ENCODE measurements at places on chromosomes 16 and 17. TPM values are rescaled to one million over a fixed set of nuclear protein-coding genes. Genes with fewer than 3 reads are reported as not detected.

The TBX21 gene
- total RNA-seq: 58.2 TPM

The METTL26 gene
- 117 TPM for total RNA-seq

The OSGIN1 gene
- 0.40 TPM for total RNA-seq

The RNF112 gene
- total RNA-seq: 0.86 TPM

The KIFC3 gene
- 1.3 TPM for total RNA-seq

The CDK3 gene
- 2.9 TPM for total RNA-seq

The HNF1B gene
- not detected for total RNA-seq

The TVP23A gene
- not detected for total RNA-seq

The NOG gene
- total RNA-seq: 0.12 TPM

The PMP22 gene
- total RNA-seq: not detected

The PRR35 gene
- not detected for total RNA-seq

The ZNF48 gene
- total RNA-seq: 13.1 TPM

The MAPT gene
- total RNA-seq: 1.8 TPM

The HBQ1 gene
- total RNA-seq: not detected

The TPSD1 gene
- not detected for total RNA-seq

The GLP2R gene
- not detected for total RNA-seq

The CWC25 gene
- total RNA-seq: 21.5 TPM

The SNX20 gene
- 56.9 TPM for total RNA-seq

The BAHCC1 gene
- 0.10 TPM for total RNA-seq

The SLC12A4 gene
- 29.9 TPM for total RNA-seq

The ACADVL gene
- 332 TPM for total RNA-seq

The SP6 gene
- 0.12 TPM for total RNA-seq

The TACO1 gene
- 28.2 TPM for total RNA-seq

The PPM1E gene
- total RNA-seq: 0.02 TPM

The CDH11 gene
- not detected for total RNA-seq

The SLC16A13 gene
- 10.7 TPM for total RNA-seq

The SLC5A11 gene
- 0.12 TPM for total RNA-seq

The KRTAP4-4 gene
- not detected for total RNA-seq

The BORCS6 gene
- total RNA-seq: 7.9 TPM

The CNOT1 gene
- 242 TPM for total RNA-seq

The AIPL1 gene
- total RNA-seq: not detected

The ITGAL gene
- total RNA-seq: 226 TPM

The PITPNM3 gene
- 0.48 TPM for total RNA-seq

Data from activated CD4-positive, alpha-beta memory T cell treated with anti-CD3 and anti-CD28 coated beads for 36 hours (primary cell).